ENCODE measurements at places on chromosomes 3 and 15.

- no peak for DNase-seq
These were observed 29.9 kb upstream of the GHSR start for GRCh38 chr3:172478116-172478515.

DNA sequence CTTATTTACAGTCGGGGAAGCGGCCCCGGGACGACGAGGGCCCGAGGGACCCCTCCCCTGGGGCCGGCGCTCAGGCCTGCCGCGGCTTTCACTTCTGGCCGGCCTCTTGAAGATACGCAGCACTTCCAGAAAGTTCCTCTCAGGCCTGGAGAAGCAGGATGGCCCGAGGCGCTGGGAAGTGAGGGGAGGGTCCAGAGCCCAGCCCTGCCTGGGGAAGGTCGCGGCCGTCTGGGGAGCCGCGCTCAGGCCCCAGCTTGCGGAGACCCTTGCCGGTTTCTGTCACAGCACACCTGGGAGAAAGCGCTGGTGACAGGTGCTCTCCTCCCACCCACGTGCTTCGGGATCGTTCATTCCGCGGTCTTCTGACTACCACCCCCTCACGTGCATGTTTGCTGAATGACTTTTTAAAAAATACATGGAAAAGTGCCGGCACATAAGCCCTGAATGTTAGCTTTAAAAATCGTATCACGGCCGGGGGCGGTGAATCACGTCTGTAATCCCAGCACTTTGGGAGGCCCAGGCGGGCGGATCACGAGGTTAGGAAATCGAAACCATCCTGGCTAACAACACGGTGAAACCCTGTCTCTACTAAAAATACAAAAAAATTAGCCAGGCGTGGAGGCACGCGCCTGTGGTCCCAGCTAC, 727 bp upstream of the TM2D3 start:
- DNase-seq: peak; percentile 24

DNA sequence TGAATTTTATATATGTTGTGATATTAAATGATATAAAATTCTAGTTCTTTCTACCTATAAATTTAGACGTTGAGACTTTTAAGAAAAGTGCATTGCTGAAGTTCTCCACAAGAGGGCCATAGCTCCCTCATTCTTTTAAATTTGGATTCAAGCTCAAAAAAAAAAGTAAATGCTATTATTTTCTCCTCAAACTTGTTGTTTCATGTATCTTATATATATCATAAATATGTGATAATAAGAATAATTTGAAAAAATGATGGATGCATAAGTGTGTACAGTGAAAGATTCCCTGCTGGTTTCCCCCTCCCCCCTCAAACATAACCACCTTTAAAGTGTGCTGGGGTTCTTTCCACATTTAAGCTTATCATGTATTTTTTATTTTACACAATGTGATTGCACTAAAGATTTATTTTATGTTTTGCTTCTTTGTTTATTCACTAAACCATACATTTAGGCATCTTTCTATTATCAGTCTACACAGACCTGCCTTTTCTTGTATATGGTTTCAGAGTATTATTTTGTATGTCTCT, 769.4 kb upstream of the GOLIM4 start:
- peak; percentile 11 for DNase-seq

GRCh38 chr3:42714171-42714852, 11.7 kb upstream of the HHATL start:
- DNase-seq: no peak
